ENCODE measurements at places on chromosomes 3 and 15.

- no peak for DNase-seq
Measured at GRCh38 chr15:81783076-81783475, 262.7 kb downstream of the MEX3B start.

DNA sequence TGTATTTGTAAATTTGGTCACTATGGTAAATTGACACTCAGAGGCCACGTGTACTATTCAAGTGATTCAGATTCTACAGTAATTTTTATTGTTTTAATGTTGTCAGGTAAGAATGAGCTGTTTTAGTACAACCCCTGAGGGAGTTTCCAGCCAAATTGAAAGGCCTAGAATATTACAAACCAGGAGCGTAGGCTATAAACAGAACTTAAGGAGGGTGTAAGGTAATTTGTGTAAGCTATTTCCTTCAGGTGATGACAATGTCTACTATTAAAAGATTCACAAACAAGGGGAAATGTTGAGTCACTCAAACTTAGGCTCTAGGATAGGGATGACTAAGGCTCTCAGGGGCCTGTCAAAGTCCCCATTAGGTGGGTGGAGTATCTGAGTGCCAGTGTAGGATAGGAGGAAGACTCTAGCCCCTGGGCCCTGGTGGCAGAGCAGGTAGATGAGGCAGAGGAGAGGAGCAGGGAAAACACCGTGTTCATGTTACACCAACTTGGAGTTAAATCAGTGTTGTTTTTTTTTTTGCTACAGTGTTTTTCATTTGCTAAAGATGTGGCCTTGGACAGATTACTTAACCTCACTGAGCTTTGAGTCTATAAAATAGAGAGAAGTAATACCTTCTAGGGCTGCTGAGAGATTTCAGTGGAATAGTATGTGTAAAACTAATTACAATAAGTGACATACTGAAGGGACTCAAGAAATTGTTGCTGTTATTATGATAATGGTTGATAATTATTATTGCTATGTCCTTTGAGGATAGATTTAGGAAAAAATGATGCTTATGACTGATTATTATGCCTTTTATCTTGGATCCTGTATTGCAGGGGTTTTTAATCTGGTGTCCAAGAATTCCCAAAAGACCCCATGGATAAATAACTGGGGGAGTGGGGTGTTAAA is 10.3 kb downstream of the TM4SF1 start:
- no peak for DNase-seq

DNA sequence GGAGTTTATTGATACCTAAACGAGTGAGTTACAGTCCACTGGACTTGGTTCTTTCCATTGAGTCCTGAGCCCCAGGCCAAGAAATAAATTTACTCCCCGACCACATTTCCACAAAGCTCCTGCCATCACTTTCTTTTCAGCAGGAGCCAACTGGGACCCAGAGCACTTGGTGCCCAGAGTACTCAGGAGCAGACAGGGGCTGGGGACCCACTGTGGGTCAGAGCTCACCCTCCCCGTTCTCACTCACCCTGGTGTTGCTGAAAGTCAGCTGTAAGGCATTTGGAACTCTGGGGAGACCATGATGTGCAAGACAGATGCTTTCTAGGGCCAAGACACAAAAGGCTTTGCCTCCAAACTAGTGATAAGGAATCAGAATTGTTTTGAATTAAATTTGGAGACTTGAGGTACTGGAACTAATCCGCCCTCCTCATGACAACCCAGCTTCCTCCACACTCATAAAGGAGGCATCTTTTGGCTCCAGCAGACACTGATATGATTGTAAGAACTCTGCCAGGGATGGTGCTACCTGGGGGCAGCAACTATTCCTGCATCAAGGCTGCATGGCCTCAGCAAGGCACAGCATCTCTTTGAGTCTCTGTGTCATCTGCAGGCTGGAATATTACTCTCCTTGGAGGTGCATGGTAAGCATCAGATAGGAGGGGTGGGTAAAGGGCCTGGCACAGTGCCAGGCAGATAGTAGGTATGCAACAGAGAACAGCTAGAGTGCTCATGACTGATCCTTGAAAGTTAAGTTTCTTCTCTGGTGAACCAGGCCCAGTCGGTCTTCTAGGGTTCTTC is 7.3 kb upstream of the CAMK1 start:
- DNase-seq, result no peak

GRCh38 chr3:45964139-45964538 is 20.9 kb downstream of the CXCR6 start:
- DNase-seq, result no peak
